ENCODE measurements at places on chromosomes 3 and 15. TPM values are rescaled to one million over a fixed set of nuclear protein-coding genes. Genes with fewer than 3 reads are reported as not detected.

The SOX14 gene
- total RNA-seq = not detected

The FOXL2NB gene
- total RNA-seq = under 0.01 TPM

The AHSG gene
- total RNA-seq = not detected

The GHSR gene
- total RNA-seq = not detected

The GP9 gene
- total RNA-seq = not detected

The LTF gene
- total RNA-seq = 0.14 TPM

The DZIP3 gene
- total RNA-seq = 14.2 TPM

The DLL4 gene
- 0.46 TPM for total RNA-seq

The MEIS2 gene
- 53.5 TPM for total RNA-seq

The CLDN16 gene
- under 0.01 TPM for total RNA-seq

The CERS3 gene
- total RNA-seq = 0.14 TPM

The RPL39L gene
- total RNA-seq = 12.2 TPM

The SEC62 gene
- 98.1 TPM for total RNA-seq

The SERPINI2 gene
- not detected for total RNA-seq

The APPL1 gene
- 39.3 TPM for total RNA-seq

The RASGRP1 gene
- total RNA-seq = 0.37 TPM

The MRAS gene
- 37.0 TPM for total RNA-seq

The WDR49 gene
- total RNA-seq = under 0.01 TPM

The RARB gene
- 10.3 TPM for total RNA-seq

The PLSCR2 gene
- total RNA-seq = not detected

The NPAP1 gene
- total RNA-seq = not detected

The TKT gene
- total RNA-seq = 567 TPM

The AGBL1 gene
- not detected for total RNA-seq

The RAF1 gene
- 114 TPM for total RNA-seq

The NFKBIZ gene
- total RNA-seq = 48.4 TPM

The EIF1B gene
- total RNA-seq = 13.6 TPM

The FAM107A gene
- under 0.01 TPM for total RNA-seq

The AMT gene
- total RNA-seq = 0.71 TPM

The MYLK gene
- total RNA-seq = 191 TPM

The GPR62 gene
- total RNA-seq = 0.09 TPM

The SV2B gene
- total RNA-seq = under 0.01 TPM

The SEMA6D gene
- total RNA-seq = 22.9 TPM

The SAXO2 gene
- total RNA-seq = 0.65 TPM

The MESP1 gene
- total RNA-seq = 0.28 TPM

The KCNMB3 gene
- total RNA-seq = 1.1 TPM

The GABRR3 gene
- 0.09 TPM for total RNA-seq

The PPM1L gene
- 1.00 TPM for total RNA-seq
